ENCODE measurements at places on chromosomes 7 and 10.

GRCh38 chr10:131844529-131845084 lies 56.2 kb upstream of the PPP2R2D start:
- no peak for DNase-seq

DNA sequence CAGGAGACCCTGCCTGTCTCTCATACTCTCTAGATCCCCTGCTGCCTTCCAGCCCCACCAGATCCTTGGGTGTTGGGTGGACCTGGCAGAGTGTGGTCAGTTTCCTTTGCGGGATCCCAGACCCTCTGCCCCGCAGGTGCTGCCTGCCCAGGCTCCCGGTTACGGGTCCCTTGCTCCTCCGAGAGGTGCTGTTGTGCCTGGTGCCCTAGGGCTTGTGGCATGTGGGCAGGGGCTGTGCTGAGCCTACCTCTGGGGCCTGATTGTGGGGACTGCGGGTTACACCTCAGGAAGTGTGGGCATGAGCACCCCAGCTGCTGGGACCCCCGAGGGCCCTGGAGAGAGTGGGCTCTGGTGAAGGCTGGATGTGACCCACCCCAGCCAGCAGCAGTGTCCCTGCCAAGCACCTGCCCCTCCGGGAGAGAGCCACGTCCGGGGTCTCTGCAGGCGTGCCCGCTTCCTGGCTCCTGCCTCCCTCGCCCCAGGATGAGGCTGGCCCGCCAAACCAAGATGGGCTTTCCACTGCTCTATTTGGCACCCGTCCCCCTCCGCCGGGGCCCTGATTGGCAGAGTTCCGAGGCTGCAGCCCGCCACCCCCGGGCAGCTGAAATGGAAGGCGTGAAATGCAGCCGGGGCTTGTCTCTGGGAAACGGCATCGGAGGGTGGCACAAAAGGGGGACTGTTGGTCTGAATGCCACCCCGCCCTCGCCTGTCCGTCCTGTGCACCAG lies 17.0 kb downstream of the CLIP2 start:
- no peak for DNase-seq

DNA sequence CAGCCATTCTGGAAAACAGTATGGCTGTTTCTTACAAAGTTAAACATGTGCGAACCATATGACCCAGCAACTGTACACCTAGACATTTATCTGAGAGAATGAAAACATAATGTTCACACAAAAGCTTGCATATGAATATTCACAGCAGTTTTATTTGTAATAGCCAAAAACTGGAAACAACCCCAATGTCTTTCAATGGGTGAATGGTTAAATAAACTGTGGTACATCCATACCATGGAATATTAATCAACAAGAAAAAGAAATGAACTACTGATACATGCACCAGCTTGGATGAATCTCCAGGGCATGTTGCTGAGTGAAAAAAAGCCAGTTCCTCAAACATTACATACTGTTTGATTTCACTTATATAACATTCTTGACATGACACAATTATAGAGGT lies 37.3 kb downstream of the LEP start:
- no peak for DNase-seq

- peak; percentile 41 for DNase-seq
Measured at GRCh38 chr7:101308245-101309085, 13.1 kb downstream of the IFT22 start.

- DNase-seq: no peak
Measured at GRCh38 chr10:15858861-15859281, 1.4 kb downstream of the MINDY3 start.

GRCh38 chr10:117175215-117175900 lies 21.9 kb upstream of the KCNK18 start:
- no peak for DNase-seq

All from cardiac fibroblast (primary cell).